ENCODE measurements at places on chromosomes 4 and X.

- DNase-seq = no peak
Measured at GRCh38 chr4:126027601-126028000, 712.8 kb downstream of the FAT4 start.

GRCh38 chr4:161655148-161655547, 508.7 kb downstream of the FSTL5 start:
- no peak for DNase-seq

- no peak for DNase-seq
Measured at GRCh38 chr4:74659576-74660411, 134.5 kb downstream of the BTC start.

DNA sequence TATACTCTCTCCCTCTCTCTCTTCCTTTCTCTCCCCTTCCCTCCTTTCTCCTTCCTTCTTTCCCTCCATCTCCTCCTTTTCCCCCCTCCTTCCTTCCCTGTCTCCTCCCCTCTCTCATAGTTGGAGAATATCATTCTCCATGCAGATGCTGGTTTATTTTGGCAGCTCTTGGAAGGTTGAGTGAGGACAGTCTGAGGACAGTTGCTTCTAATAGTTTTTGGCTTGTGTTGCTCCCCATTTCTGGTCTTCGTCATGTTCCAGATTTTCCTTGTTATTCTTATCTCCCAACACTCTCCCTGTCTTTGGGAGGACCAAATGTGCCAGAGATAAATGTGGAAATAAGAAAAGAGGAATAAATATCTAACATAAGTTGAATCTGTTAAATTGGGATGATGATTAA, 263.0 kb downstream of the FRMPD4 start:
- DNase-seq = no peak

- no peak for DNase-seq
Measured at GRCh38 chr4:17204908-17205307, 306.5 kb upstream of the LDB2 start.

GRCh38 chr4:121677524-121677923, 19.3 kb downstream of the ANXA5 start:
- no peak for DNase-seq

- DNase-seq = no peak
Measured at GRCh38 chr4:123250843-123251242, 145.8 kb upstream of the SPRY1 start.

DNA sequence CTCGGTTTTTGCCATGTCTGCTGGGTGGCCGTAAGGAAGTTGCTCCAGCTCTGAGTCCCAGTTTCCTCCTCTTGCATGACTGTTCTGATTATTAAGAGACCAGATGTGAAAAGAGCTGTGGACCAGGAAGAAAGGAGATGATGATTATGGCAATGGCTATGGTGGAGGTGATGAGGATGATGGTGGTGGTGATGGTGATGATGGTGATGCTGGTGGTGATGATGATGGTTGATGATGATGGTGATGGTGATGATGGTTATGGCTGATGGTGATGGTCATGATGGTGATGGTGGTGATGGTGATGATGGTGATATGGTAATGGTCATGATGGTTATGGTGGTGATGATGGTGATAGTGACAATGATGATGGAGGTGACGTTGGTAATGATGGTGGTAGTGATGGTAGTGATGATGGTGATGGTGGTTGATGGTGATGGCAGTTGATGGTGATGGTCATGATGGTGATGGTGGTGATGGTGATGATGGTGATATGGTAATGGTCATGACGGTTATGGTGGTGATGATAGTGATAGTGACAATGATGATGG, 107.8 kb upstream of the NKX1-1 start:
- DNase-seq = no peak

DNA sequence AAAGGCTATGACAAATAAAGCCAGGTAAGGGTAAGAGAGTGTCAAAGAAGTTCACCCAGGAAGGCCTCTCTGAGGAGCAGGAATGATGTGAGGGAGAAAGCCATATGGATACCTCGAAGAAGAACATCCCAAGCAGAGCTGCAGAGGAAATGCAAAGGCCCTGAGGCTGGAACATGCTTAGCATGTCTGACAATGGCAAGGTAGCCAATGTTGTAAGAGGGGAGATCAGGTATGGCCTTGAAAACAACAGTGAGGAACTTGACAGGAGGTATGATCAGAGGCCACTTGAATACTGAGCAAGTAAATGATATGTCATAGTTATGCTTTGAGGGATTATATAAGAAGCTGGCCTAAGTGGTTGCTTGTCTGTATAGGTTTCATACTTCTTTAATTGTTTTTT, 3.8 kb downstream of the SCFD2 start:
- DNase-seq = no peak

GRCh38 chr4:128234836-128235235, 52.8 kb downstream of the PGRMC2 start:
- DNase-seq = no peak

GRCh38 chr4:79198951-79199587, 126.8 kb downstream of the NAA11 start:
- no peak for DNase-seq

- DNase-seq = no peak
Measured at GRCh38 chr4:93710847-93711430, 117.6 kb upstream of the ATOH1 start.

GRCh38 chrX:51192104-51192503, 140.5 kb upstream of the NUDT10 start:
- DNase-seq = no peak

DNA sequence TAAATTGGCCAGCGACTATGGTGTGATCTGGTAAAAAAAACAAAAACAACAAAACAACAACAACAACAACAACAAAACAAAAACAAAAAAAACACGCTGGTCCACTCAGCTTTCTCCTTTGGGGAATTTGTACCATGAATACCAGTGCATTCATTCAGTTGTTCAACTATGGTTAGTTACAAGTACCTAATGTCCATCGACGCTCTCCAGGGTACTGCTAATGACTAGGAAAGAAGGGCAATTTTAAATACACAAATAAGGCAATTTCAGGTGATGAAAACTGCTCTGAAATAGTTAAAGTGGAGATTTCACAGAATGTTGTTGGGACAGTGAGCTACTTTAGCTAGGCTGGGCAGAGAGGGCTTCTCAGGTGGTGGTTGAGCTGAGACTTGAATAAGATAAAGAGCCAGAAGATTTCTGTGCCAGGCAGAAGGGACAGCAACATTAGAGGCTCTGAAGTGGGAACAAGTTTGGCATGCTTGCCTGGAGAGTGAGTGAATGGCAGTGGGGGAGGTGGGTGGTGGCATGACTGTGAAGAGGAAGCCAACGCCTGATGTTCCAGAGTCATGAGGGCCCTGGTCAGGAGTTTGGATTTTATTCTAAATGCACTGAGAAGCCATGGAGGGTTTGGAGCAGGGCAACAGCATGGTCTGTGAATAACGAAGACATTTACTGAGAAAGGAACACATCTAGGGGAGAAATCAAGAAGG, 45.9 kb upstream of the PGRMC2 start:
- DNase-seq = no peak

DNA sequence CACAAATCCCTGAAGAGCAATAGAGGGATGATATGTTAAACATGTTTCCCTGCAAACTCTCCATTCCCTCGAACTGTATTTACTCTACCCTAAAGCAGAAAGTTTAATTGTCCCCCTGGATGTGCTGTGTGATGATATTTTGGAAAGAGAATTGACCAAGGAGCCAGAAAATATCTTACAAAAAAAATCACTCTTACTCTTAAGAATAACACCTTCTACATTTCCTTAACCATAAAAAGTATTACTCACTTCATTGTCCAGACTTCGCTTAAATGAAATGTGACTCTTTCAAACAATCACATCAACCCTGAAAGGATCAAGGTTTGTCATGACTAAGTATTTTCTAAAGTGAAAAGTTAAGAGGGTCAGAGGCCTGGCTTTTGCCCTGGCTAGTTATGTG, 49.0 kb upstream of the EGFL6 start:
- no peak for DNase-seq

GRCh38 chr4:61202638-61203435, 2.7 kb downstream of the ADGRL3 start:
- DNase-seq = no peak

GRCh38 chrX:21985332-21985777, 44.8 kb downstream of the SMS start:
- peak; percentile 55 for DNase-seq

- no peak for DNase-seq
Measured at GRCh38 chrX:107742700-107743191, 32.8 kb downstream of the TSC22D3 start.

- no peak for DNase-seq
Measured at GRCh38 chr4:2318476-2318875, 56.6 kb upstream of the MXD4 start.

DNA sequence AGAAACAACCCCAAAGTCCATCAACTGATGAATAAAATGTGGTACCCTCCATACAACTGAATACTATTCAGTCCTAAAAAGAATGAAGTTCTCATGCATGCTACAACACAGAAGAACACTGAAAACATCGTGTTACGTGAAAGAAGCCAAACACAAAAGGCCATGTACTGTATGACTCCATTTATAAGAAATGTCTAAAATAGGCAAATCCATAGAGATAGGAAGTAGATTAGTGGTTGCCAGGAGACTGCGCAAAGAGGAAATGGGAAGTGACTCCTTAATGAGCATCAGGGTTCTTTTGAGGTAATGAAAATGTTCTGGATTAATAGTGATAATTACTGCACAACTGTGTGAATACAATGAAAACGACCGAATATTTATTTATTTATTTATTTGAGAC, 23.4 kb downstream of the FBXW7 start:
- DNase-seq = no peak

GRCh38 chr4:187178587-187178986, 454.9 kb upstream of the FAT1 start:
- no peak for DNase-seq

DNA sequence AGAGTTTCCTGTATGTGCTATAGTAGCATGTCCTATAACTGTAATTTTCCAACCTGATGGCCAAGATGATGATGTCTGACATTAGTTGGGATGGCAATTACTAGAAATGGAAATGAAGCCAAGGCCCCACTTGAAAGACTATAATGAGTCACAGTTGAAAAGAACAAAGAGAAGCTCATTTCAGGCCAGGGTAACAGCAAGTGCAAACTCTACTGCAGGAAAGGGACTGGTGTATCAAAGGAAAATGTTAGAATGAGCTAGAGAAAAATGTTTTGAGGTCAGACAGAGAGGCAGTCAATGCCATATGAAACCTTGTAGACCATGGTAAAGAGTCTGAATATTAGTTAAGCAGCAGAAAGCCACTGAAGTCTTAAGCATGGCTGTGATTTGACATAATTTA, 146.2 kb upstream of the SH3RF1 start:
- DNase-seq = no peak

- DNase-seq = no peak
Measured at GRCh38 chrX:24682739-24683432, 10.8 kb upstream of the POLA1 start.
